ENCODE measurements at places on chromosomes 16 and 17. TPM values are rescaled to one million over a fixed set of nuclear protein-coding genes. Genes with fewer than 3 reads are reported as not detected.

KAT2A gene
- total RNA-seq = 94.7 TPM

GFAP gene
- total RNA-seq = not detected

OMG gene
- total RNA-seq = not detected

TP53TG3C gene
- not detected for total RNA-seq

FADS6 gene
- not detected for total RNA-seq

PRSS21 gene
- total RNA-seq = not detected

DNA sequence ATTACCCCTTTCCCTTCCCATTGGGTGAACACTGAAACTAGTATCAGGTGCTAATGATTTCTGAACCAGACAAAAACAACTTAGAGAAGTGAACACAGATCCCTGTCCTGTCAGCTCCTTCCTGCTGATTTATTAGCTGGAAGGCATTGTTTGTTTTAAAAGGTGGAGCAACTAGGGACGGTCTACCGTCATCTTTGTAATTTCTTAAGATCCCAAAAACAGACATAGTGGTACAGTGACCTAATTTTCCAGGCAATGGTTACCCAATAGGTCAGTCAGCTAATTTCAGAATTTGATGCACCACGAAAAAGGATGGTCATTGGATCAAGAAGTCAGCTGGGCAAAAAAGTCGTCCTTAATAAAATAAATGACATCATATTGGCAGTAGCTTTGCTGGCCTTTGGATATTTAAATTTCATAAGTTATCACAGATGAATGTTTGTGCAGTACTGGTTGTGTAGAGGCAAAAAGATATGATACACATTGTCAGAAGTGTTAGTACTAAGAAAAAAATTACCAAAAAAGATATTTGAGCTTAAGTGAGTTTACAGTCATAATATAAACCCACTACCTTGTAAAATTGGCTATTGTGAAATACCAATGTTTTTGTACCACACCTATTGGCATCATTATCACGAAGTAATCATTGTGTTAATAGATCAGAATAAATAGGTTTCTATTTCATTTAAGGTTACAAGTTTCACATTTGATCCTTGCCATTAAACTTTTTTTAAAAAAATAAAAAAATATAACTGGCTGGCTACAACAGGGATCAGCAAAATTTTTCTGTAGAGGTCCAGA lies 27.2 kb upstream of the KCNJ16 start:
- no peak for DNase-seq

GRCh38 chr17:65470783-65471182 lies 90.7 kb downstream of the AXIN2 start:
- DNase-seq = no peak

- no peak for DNase-seq
These were observed 51.1 kb upstream of the CACNG5 start for GRCh38 chr17:66783656-66784381.

DNA sequence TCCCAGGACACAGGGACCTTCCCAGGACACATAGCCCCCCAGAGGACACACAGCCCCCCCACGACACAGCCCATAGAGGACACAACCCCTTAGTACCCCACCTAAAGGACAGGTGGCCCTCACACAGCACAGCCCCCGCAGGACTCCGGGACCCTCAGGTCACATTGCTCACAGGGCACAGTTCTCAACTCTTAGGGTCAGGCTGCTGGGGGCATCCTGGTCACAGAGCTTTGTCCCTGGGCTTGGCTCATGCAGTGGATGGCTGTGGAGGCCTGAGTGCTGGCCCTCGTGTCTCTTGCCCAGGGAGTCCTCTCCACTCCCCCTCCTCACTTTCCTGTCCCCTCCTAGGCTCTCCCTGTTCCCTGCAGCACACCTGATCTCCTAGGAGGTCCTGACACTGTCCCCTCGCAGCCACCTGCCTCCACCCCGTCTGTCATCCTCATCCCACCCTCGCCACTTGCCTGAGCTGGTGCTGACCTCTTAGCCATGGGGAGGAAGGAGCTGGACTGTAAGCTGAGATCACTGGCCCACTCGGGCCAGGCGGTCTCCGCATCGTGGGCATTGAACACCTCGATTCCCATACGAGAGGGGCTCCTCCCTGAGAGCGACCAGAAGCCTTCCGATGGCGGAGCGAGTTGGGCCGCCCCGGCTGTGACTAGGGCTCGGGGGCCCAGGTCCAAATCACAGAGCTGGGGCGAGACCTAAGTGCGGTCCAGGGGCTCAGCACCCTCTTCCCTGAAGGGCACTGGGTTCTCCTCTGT lies 1.4 kb upstream of the WDR45B start:
- DNase-seq = no peak

GRCh38 chr16:57534881-57535658 lies 1.3 kb downstream of the CCDC102A start:
- no peak for DNase-seq

DNA sequence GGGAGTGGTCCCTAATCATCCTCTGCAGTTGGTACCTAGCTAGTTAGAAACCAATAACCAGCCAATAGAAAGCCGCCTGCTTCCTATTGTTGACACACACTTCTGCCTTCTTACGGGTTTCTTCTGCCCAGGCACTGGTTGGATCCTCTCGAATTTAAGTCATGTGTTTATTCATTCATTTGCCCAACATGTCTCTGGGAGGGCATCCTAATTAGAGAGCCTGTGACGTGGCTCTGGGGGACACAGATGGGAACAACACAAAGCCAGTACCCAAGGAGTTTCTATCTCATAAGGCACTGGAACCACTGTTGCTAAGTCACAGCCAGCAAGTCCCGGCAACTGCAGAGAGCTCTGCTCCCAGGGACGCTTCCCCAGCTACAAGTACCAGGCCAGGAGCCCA lies 300.7 kb upstream of the TNRC6C start:
- DNase-seq = no peak

DNA sequence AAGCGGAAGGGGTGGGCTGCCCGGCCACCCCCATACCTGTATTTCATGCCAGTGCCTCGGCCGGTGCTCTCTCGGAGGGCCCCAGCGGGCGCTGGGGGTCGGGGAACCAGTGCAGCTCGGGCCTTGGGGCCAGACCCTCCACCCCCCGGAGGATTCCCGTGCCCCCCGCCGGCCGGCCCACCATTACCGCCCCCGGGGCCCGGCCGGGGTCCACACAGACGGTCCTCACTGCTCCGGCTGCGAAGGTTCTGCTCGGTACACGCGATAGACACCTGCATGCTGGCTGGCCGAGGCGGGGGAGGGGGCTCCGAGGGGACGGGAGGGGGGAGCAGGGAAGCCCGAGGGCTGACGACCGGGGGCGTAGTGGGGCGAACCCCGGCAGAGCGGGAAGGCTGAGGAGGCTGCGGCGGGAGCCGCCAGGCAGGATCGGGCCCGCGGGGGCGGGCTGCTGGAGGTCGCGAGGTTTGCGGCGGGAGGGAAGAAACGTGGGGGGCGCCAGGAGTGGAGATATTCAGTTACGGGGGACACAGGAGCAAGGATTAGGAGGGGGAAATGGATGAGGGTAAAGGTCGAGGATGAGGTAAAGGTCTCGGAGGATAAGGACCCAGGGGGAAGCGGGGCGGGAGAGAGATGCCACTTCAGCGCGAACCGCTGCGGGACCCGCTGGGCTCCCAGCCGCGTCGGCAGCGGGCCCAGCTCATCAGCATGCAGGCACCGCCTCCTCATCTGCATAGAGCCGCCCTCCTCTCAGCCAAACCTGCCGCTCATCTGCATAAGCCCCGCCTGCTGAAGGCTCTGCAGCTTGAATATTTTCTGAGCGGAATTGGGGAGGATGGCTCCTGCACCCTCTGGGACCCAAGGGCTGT lies at the start of gene KCNAB3:
Gene KCNAB3, minus strand, starts transcription at position 699 of the 866 bp plus-strand sequence. Its CDS starts 421 bp downstream, at position 278.
- no peak for DNase-seq

DNA sequence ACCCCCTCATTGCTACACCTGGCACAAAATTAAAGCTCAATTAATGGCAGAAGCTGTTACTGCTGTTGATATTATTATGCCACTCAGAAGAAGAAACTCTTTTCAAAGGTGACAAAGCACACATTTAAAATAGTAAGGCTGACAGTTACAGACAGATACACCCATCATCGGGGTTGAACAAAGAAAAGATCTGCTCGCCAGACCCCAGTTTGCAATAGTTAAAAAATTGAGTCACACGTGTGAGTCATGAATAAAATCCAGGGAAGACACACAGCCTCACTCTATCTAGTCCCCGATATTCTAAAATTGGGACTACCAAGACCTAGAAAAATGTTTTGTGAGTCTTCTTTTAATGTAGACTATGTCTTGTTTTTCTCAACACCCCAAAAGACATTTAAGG lies 330.0 kb upstream of the SOX9 start:
- no peak for DNase-seq

GRCh38 chr17:33667052-33667509 lies 374.0 kb upstream of the ASIC2 start:
- peak; percentile 6 for DNase-seq

DNA sequence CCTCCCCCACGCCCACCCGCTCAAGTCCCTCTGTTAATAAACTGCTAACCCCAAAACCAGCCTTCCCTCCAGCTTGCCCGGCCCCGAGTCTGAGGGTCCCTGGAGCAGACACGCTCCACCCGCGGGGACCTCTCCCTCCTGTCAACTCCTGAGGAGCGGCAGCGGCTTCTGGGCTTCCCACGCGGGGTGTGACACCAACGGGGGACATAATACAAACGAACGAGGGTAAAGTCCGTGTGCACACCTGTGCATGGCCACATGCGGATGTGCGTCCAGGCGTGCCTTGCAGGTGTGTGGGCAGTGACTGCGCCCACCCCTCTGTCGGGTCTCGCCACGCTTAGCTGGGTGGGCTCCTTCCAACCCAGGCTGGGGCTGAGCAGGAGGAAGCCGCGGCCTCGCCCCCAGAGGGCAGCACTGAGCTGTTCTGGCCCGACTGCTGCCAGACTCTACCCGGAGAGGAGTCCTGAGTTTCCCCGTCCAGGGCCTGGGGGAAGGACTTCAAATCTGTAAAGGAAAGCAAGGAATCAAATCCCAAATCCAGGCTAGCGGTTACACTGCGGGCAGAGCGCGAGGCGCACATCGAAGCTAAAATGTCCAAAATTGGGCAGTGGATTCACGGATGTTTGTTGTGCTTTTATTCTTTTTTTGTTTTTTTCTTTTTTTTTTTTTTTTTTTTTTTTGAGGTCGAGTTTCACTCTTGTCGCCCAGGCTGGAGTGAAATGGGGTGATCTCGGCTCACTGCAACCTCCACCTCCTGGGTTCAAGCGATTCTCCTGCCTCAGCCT lies 24.2 kb upstream of the KRT17 start:
- DNase-seq = peak; percentile 98

DNA sequence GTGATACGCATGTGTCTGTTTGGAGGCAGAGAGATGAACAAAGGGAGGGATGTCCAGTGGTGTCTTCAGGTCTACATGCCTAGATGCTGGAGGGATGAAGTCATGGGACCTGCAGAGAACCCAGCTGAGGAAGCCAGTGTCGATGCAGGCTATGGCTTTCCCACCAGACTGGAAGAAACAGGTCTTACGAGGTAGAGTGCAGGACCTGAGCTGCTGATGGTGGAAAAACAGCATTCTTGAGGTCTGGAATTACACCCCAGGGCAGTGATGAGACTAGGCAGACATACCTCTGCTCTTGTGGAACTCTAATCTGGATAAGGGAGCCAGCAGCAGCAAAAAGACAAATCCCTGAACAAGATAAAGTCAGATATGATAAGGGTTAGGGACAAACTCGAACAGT lies 37.4 kb downstream of the ARSG start:
- peak; percentile 8 for DNase-seq

GRCh38 chr16:2856061-2856670 lies 1.8 kb downstream of the PRSS22 start:
- peak; percentile 78 for DNase-seq

DNA sequence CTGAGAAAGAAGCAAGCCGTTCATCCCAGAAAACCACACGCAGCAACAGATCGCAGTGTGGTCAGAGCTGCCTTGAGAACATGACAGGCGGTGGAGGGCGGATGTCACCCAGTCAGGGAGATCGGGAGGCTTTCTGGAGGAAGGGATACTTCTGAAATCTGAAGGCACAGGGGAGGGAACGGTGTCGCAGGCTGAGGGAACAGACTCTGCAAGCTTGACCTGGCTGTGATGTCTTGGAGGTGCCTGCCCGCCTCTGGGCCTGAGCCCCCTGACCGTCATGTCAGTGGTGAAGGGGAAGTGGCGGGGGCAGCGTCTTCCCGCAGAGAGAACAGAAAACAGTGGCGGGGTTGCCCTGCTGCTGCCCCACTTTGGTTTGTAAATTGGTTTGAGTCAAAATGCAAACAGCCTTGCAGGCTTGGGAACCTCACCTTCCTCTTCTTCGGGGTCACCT lies 8.1 kb upstream of the ATP2A3 start:
- DNase-seq = no peak

GRCh38 chr17:28372945-28373274 lies 1.4 kb downstream of the SARM1 start:
- DNase-seq = no peak

DNA sequence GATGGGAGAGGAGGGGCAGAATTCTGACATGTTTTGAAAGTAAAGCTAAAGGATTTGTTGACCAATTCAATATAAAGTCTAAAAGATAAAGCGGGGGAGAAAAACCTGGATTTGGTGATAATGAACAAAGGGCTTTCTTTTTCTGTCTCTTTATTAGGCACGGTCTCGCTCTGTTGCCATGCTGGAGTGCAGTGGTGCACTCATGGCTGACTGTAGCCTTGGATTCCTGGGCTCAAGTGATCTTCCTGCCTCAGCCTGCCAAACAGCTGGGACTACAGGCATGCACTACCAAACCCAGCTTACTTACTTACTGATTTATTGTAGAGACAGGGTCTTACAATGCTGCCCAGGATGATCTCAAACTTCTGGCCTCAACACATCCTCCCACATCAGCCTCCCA lies 7.5 kb downstream of the CDR2 start:
- no peak for DNase-seq

DNA sequence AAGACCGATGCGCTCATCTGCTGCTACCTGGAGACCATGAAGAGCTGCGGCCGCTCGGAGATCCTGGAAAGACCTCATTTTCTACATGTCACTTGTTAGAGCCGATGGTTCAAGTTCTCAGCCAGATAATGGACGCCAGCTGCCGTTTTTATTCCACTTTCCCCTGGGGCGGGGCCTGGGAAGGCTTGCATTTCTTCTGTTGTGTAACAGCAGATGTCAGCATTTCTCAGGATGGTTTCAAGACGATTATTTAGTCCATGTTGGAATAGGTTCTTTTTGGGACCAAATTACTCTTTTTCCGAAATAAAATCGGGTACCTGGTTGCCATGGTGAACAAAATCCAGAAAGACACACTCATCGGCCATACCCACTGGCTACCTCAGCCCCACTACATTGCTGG lies 1418.3 kb downstream of the CDH11 start:
- DNase-seq = no peak

GRCh38 chr17:56939869-56940484 lies 20.9 kb downstream of the COIL start:
- no peak for DNase-seq

DNA sequence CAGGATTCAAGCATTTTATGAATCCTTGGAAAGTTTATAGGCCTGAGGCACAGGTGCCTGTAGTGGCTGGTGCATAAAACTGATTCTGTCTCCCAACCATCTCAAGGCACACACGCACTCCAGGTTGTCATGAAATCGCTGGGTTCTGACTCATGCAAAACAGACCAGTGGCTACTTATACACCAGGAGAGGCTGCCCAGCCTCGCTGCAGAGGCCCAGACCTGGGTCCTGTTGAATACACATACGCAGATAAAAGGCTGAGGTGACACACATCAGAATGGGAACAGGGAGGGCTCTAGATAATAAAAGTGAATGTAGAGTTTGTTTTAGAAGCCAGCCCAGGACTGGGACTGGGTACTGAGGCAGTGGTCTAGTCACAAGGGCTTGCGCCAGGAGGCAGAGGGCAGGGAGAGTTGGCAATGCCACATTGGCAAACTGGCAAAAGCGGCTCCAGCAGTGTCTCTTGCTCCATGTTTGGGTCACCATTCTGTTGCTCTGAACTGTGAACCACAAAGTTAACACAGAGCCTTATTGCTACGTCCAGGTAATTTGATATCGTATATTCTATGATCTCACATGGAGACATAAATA lies 13.6 kb downstream of the OR1D5 start:
- no peak for DNase-seq

Data from Calu3 (cell line).